Liver (tissue), 10 donors: ENCODE measurements at places on chromosomes 1 and 21.

DNA sequence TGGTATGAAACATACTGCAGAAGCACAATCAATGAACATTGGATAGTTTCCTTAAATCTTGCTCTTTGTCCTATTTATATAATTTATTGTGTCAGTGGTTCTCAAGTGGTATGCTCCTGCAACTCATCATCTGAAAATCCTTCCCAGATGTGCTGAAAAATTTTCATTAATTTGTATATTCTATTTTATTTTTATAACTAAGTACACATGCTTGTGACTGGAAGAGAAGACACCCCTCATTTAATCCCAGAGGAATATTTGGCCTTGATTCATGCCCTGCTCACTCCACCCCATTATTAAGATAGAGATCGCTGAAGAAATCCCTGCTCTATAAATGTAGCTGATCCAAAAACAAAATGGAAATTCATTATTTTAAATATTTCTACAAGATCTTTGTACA, 870.5 kb upstream of the CXADR start:
- no peak for DNase-seq

DNA sequence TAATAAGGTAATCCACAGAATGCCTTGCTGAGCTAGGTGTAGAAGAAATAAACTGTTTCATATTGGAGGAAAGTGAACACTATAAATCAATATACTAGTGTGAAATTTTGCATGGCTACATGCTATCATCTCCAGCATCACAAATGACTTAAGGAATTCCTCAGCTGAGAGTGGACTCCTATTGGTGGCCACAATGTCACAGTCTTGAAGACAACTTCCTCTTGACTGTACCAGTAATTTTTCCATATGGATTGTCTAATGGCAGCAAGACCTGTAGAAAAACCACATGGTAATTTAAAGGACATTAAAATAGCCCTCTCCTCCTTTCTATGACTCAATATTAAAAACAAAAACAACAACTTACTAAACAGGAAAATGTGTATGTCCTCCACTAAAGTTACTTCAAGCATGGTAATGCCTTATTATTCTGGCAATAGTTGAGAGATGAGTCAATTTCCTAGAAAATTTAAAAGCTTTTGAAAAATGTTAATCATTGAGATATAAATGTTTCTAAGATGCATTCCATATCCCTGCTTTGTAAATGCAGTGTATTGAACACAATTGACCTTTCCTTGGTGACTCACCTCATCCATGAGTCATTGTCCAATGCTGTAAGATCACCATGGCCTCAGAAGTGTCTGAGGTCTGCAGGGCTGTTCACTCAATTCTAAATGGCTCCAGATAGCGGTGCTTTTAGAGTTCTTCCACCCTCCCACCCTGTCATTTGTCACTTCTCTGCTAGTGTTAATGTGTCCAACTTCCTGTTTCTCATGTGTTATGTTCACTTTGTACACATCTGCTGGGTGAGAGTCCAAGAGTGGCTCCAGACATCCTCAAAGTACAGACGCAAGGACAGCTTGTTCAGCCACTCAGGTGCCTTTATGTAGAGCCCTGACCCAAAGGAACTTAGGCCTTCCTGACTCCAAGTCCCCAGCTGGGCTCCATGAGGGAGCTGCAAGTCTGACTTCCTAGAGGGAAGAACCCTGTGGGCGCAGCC, 32.8 kb upstream of the DNASE2B start:
- DNase-seq: no peak

DNA sequence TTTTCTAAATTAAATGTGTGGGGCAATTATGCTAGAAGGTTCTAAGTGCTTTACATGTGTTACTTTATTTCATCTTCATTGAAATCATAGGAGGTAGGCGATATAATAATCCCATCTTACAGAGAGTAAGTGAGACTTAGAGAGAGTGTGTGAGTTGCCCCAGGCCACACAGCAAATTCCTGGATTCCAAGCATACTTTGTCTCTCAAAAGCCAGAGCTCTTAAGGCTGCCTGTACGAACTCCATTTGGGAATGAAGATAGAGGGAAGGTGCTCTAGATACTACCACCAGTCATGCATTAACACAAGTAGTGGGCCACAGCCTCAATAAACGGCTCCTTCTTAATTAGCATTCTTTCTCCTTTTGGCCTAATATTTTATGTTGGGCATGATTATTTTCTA, 170.1 kb downstream of the SIPA1L2 start:
- DNase-seq: no peak

DNA sequence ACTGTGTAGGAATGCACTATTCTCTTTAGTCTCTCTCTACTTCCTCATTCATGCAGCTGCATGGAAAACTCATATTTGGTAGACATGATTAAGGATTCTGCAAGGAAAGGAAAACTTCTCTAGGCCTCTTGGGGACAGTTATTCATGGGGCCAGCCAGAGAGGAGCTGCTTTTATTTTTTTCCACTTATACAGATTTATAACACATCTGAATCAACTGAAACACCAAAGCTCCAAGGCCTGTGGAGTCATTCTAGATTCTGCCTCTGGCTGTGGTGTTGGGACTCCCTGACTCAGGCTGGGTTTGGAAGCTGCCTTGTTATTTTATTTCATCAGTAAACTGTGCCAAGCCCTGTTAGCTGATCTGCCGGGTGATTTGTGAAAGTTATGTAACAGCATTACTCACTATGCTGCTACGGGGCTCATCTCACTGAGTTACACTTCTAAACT, 83.9 kb upstream of the EDEM3 start:
- DNase-seq: no peak

GRCh38 chr1:18921516-18922251, 19.3 kb upstream of the ALDH4A1 start:
- no peak for DNase-seq
